Activated CD4-positive, alpha-beta T cell treated with anti-CD3 and anti-CD28 coated beads, Interleukin-2, amount 10 ng/mL, durations not matched to agents 24 days and 14 days (primary cell): ENCODE measurements at places on chromosomes 2 and 18.
A peak's percentile ranks its signal among the peaks of the same experiment; 100 is the strongest.

DNA sequence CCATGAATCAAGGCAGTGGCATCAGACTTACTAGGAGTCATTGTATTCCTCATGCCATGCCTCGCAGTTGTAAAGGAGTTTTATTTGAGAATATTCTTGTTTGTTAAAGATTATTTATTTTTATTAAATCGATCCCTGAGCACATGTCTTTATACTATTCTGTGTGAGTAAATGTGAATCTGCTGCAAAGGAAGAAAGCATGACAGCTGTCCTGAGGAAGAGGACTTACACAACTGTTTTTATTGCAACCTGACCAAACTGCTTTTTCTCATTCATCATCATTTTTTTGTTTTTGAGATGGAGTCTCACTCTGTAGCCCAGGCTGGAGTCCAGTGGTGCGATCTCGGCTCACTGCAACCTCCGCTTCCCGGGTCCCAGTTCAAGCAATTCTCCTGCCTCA is 34.1 kb downstream of the INO80D start:
- DNase-seq: no peak

- DNase-seq: peak; percentile 93
These were observed 1.4 kb downstream of the PSD4 start for GRCh38 chr2:113175042-113175628.

DNA sequence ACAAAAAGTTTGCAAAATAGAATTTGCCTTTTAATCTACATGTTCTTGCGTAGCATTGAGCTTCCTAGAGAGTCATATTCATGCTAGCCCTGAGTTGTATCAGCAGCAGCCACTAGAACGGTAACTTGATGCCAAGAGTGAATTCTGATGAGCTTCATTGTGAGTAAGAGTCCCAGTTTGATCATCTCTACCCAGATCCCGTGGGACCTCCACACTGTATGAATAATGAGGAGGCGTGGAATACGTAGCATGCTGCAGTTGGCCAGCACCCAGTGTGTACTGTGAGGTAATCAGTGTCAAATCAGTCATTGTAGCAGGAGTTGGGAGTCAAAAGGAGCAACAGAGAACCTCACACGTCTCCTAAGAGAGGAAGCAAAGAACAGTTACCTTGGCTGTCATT is 197.9 kb downstream of the NEDD4L start:
- no peak for DNase-seq

DNA sequence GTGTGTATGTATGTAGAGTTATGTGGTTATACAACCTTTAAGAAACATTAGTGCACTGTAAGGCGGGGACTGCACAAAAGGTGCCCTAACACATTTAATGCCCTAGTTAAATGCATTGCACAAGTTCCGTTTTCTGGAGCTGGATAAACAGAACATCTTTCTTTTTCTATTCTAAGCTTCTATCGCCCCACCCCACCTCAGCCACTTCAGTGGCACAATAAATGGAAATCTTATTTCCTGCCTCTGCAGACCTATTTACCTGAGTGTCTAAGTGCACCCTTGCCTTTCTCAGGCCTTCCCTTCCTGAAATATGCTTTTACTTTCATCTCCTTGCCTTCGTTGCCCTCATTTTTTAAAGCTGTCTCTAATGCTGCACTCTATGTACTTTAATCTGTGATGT is 123.5 kb downstream of the TANC1 start:
- DNase-seq: peak; percentile 77

- no peak for DNase-seq
These were observed 128.8 kb downstream of the KCNJ3 start for GRCh38 chr2:154827286-154827685.

- DNase-seq: no peak
These were observed 1.5 kb downstream of the HES6 start for GRCh38 chr2:238238311-238238765.

DNA sequence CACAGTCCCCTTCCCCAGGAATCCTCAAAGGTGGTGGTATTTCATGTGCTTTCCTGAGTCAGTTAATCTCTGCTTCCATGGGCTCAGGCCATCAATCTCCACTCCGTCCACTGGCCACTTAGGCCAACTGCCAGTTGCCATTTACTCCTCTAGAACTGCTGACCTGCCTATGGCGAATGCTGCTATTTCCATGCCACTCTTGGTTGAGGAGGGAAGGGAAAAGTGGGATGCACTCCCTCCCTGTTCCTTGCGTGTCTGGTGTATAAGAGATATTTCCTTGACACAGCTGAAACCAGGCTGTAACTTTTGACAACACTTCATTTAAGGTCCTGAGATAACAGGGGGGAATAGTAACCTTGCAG is 261.5 kb downstream of the MREG start:
- DNase-seq: no peak

GRCh38 chr2:24354957-24355356 is 5.4 kb downstream of the ITSN2 start:
- DNase-seq: no peak

GRCh38 chr2:38619458-38620164 is 16.9 kb upstream of the HNRNPLL start:
- DNase-seq: no peak

DNA sequence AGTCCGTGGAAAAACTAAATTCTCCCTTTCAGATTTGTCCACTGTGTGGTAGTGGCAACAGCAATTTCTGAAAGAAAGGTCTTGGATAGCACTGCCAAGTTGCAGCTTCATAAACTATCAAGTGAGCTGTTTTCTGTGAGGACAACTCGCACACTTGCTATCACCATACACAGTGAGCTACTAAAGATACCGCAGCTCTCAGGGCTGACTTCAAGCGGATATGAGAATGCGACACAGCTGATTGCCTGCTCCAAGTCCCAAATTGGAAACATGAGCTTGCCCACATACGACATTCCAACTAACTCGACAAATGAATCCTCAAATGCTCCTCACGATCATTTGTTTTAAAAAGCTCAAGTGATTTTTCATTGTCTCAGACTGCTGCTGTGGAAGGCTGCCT is 46.2 kb downstream of the E2F6 start:
- no peak for DNase-seq
